ENCODE measurements at places on chromosomes 11 and 22.

DNA sequence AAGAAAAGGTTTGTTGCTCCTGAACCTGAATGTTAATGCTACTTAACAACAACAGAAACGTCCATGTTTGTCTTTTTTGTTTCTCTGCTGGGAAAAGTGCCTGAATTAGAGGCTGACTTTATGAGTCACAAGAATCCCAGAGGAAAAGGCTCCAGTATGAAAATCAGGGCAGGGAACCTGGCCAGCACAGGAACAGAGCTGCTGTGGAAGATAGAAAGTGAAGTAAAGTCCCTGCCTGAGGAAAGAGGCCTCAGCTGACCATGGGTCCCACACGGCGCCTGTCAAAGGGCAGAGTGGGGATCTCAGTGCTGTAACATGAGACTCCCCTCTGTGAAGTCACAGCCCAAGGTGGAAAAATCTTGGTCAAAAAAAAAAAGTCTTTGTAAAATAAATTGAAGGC, 632.3 kb upstream of the CCDC90B start:
- DNase-seq, result no peak

DNA sequence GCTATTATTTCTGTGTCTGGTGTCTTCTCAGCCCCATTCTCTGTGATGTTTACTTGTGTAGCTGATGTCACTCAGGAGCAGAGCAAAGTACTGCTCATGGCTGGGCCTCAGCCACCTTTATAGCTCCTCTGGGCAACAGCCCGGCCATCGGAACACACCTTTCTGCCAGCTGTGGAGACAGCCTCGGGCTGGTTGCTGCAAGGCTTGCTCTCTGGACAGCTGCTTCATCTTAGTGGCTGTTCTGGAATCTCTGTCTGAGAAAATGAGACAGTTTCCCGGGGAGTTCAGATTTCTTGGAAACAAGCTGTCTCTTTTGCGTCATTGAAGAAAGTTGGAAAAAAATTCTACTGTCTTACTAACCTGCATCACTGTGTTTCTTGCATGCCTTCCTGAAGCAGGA, 20.0 kb downstream of the THY1 start:
- DNase-seq, result no peak

DNA sequence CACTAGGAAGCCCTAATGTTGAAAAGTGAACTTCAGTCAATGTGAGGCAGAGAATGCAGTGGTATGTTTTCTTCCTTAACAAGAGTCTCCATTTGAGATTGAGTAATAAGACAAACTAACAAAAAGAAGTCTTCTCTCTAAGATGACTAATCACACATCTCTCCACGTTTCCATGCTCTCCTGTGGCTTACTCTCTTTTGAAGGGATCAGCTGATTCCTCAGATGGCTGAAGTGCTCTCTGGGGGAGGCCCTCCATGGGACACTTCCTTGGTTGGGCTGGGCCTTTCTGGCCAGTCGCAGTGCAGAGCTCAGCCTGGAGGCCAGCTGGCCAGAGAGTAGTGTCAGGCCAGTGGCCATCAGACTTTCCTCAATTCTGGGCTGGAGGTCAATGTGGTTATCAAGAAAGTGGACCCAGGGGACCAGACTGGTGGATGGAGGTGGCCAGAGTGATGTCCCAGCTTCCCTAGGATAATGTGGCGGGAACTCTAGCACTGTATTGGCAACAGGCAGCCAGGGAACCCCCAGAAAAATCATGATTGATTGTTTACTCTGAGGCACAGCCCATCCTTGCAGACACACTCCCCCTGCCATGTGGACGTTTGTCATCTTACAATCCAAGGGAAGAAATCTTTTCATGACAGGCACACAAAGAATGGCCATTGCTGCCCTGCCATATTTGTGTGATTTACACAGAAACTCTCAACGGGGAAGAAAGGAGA, 14.5 kb downstream of the CSRP3 start:
- DNase-seq, result no peak

- peak; percentile 36 for DNase-seq
Measured at GRCh38 chr22:50209893-50210292, 9.1 kb downstream of the SELENOO start.

DNA sequence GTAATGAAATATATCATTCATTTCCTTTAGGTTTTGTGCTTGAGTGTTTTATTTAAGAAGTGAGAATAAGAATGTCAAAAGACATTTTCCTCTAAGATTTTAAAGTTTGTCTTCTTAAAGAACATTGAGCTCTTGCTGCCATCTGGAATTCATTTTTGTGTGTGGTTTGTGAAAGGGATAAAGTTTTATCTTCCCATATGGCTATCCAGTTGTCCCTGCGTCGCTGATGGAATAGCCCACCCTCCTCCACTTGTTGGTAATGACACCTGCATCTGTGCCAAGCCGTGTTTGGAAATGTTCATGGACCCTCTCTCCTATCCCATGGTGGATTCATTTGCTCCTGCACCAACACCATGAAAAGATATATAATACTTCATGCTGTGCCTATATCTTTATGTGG, 901.5 kb downstream of the BRD1 start:
- DNase-seq, result no peak

DNA sequence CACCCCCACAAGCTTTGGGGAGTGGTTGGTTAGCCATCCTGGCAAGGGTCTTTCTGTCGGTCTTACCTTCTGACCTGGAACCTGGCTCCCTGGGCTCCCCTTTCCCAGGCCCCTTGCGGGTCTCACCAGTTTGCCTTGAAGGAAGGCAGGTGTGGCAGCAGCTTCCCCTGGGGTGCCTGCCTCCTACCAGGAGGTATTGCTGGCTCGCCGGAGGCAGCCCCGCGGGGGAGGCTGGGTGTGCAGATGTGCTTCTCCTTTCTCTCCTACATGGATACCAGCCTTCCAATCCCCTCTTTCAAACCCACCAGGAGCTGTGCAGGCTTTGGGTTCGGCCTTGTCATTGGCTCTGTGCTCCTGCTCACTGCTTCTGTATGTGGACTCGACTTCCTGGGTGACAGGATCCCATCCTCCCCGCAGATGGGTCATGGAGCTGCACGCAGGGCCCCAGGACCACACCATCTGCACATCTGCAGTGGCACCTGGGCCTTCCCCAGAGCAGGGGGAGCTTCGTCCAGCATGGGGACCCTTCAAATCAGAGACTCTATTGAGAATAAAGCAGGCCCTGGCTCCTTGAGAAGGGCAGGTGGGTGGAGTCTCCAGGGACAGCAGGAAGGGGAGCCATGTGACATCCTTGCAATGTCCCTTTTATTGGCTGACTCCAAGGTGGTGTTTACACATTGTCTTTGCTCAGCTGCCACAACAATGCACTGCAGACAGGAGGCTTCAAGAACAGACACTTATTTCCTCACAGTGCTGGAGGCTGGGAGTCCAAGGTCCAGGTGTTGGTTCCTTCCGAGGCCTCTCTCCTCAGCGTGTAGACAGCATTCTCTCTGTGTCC, 592.0 kb downstream of the BRD1 start:
- no peak for DNase-seq

DNA sequence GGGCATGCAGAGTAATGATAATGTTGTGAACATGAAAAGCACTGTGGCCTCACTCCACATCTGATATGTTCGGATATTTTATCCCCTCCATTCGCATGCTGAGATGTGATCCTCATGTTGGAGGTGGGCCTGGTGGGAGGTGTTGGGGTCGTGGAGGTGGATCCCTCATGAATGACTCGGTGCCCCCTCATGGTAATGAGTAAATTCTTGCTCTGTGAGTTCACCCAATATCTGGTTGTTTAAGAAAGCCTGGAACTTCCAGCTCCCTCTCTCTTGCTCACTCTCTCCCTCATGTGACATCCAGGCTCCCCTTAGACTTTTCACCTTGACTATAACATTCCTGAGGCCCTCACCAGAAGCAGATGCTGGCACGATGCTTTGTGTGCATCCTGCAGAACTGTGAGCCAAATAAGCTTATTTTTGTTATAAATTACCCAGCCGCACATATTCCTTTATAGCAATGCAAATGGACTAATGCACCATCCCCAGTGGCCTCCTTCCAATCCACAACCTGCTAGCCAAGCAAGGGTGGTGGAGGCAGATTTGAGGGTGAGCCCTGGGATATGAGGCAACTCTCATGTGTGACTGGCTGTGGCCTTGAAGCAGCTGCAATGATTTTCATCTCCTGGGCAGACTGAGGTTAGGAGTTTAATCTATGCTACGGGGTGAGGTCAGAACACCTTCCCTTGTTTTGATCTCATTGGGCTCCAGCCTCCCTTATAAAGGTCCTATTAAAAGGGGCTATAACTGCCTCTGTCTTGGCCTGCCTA, 276.5 kb downstream of the ETS1 start:
- DNase-seq, result no peak

DNA sequence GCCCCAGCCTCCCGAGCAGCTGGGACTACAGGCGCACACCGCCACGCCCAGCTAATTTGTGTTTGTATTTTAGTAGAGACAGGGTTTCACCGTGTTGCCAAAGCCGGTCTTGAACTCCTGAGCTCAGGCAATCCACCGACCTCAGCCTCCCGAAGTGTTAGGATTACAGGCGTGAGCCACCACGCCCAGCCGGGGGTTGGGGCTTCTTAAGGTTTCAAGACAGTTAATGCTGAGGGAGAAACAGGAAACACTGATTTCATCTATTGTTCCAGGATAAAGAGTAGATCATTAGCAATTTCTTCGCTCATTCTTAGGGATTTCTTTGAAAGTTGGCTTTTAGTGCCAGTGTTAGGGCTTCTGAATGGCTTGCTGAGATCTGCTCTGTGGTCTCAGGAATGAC, 21.2 kb upstream of the CLMP start:
- no peak for DNase-seq

GRCh38 chr11:68416070-68416578, 44.4 kb upstream of the PPP6R3 start:
- no peak for DNase-seq

GRCh38 chr11:115869131-115869530, 364.9 kb upstream of the CADM1 start:
- no peak for DNase-seq

DNA sequence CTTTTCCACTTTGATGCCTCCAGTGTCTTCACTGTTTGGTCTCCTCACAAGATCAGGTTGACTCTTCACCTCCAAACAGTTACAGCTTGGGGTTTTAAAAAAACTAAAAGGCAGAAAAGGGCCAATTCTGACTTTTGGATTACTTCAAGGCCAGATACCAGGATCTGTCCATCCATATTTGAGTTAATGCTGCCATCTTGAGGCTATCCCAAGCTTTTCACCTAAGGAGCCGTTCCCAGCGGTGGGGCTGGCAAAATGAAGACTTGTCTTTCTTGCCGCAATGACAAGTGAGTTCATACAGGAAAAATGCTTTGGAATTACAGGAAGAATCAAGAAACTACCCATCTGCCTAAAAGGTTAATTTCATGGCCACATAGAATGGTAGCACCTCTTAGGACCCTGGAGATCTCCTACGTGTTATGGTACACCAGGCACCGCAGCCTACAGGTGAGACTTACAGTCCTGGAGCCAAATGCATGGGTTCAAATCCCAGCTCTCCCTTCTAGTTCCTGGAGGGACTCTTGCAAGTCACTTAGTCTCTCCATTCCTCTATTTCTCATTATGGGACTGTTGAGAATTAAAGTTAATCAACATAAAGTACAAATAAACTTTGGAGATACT, 6.0 kb upstream of the OR5B21 start:
- no peak for DNase-seq

DNA sequence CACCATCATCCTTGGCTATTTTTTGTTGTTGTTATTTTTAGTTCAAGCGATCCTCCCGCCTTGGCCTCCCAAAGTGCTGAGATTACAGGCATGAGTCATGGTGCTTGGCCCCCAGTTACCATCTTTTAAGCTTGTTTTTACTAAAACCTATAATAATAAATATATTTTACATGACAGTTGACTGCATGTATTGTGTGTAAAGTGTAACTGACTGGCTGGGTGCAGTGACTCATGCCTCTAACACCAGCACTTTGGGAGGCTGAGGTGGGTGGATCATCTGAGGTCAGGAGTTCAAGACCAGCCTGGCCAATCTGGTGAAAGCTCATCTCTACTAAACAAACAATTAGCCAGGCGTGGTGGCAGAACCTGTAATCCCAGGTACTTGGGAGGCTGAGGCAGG, 386.2 kb downstream of the TENM4 start:
- no peak for DNase-seq

- no peak for DNase-seq
Measured at GRCh38 chr22:30188911-30189310, 57.6 kb downstream of the LIF start.

DNA sequence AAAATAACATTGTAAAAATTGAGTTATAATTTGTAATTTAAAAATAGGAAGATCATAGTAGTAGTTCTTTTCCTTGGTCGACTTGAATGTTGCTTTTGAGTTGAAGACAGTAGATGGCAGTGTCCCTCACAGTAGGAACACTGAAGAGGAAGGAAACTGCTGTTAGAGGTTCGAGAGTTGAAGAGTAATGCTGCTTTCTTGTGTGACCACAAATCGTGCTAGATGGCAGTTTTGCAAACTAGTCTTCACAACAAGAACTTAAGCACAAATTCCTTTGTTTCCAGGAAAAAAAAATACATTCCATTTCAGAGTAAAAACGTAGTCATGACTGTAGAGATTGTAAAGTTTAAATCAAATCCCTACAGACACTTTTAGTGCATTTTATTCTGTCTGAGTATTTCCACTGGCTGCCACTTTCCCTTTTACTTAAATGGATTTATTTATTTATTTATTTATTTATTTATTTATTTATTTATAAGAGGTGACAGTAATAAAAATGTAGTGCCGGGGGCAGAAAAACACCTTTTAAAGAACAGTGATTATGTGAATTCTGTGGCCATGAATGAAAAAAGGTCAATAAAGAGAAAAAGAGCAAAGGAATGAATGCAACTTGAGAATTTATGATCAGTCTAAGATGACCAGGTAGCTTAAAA, 54.6 kb downstream of the SPECC1L start:
- peak; percentile 65 for DNase-seq

GRCh38 chr11:109606256-109606655, 184.3 kb downstream of the C11orf87 start:
- no peak for DNase-seq

DNA sequence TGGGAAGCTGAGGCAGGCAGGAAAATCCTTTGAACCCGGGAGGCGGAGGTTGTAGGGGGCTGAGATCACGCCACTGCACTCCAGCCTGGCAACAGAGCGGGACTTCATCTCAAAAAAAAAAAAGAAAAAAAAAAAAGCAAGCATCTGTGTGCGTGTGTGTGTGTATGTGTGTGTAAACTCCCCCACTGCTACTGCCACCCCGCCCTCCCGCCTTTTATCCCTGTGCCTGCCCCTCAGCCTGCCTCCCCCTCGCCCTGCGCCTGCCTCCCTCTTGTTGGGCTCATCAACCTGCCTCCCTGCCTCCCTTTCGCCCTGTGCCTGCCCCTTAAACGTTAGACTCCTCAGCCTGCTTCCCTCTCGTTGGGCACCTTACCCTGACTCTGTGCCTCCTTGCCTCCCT, 18.0 kb downstream of the TMEM258 start:
- DNase-seq, result no peak

DNA sequence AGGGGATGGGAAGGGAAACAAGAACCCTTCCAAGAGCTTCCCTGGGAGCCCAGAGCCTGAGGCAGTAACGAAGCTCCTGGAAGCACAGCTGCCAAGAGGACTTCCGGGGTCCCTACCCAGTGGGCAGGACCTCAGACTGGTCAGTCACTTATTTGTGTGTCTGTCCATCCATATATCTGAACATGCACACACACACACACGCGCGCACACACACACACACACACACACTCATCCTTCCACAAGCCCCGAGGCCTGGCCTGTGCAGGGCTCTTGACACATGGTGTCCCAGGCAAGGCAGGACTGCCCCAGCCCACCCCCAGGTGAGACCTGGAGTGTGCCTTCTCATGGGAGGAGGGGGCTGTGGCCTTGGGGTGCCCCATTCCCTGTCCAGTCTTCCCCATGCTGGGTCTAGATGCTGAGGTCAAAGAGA, 44.9 kb downstream of the IGLL5 start:
- no peak for DNase-seq

GRCh38 chr11:118998822-118999221, 884 bp downstream of the CENATAC start:
- DNase-seq, result no peak
